Effector memory CD8-positive, alpha-beta T cell (primary cell): ENCODE measurements at places on chromosomes 13 and 19.

DNA sequence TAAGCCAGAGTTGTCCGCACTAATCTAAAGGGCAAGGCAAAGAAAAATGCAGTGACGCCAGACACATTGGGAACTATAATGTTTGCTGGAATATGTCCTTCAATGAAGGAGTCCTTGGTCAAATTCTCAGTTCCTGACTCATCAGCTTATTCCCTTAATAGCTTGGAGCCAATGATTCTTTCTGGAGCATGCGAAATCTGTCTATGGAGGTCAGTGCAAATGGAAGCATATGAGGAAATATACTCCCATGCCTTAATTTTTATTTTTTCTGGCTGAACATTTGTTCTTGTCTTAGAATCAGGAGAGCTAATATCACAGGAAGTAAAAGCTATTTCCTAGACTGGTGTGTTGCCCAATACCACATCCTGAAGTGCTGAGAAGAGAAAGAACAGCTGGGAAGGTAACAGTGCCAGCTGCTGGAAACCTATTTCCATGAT lies 289.8 kb upstream of the SPRY2 start:
- H3K27me3 ChIP-seq = no peaks in the 10 kb centered on the region
- H3K36me3 ChIP-seq = no peaks in the 10 kb centered on the region
- no peak overlapping the region for H3K4me3 ChIP-seq
- H3K27ac ChIP-seq = no peak overlapping the region
- peaks cover 4% of the 10 kb centered on the region for H3K4me1 ChIP-seq
- DNase-seq = no peak

DNA sequence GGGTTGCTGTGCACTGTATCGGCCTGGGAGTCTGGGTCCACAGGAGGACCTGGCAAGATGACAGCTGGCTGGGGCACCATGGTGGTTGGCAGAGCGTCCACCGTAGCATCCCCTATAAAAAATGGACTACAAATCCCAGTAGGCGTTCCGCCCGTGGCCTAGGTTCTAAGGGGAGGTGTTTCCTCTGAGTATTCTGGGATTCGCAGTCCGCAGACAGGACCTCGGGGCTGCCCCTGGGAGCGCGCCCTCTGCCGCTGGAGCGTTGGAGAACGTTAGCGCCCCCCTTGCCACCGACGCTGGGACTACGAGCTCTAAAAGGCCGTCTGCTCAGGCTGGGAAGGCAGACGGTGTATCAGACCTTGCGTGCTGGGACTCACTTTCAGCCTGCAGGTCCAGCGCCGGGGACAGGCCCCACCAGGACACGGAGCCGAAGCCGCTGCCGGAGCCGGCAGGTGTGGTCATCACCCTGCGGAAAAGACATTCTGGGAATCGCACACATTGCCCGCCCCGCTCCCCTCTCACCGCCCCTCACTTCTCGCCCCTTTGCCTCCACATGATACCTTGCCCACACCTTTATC lies 372 bp downstream of the DNAAF3 start:
- H3K36me3 ChIP-seq = peaks cover 7% of the 10 kb centered on the region
- H3K4me1 ChIP-seq = peaks cover 11% of the 10 kb centered on the region
- peaks cover 48% of the 10 kb centered on the region for H3K27me3 ChIP-seq

GRCh38 chr19:50912727-50913716 lies 1.8 kb upstream of the KLK4 start:
- H3K4me1 ChIP-seq = peaks cover 4% of the 10 kb centered on the region
- DNase-seq = no peak
- H3K4me3 ChIP-seq = no peak overlapping the region
- H3K36me3 ChIP-seq = no peaks in the 10 kb centered on the region
- no peak overlapping the region for H3K27ac ChIP-seq

DNA sequence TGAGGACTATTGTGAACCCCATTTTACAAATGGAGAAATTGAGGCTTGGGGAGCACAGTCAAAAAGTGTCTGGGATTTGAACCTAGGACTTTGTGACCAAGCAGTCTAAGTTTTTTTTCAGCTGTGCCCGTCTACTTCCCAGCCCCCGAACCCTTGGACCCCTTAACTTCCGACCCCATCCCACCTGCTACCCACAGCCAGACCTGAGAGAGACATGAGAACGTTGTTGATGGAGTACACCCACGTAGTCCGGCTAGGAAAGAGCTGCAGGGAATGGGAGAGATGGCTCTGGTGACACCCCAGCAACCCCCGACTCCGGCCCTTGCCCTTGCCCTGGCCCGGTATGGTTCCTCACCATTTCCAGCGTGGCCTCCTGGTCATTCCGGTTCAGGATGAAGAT lies 18.0 kb downstream of the MAP4K1 start:
- no peak overlapping the region for H3K4me3 ChIP-seq
- H3K36me3 ChIP-seq = peaks cover 48% of the 10 kb centered on the region
- no peak overlapping the region for H3K27ac ChIP-seq
- no peaks in the 10 kb centered on the region for H3K27me3 ChIP-seq
- DNase-seq = no peak
- H3K4me1 ChIP-seq = no peaks in the 10 kb centered on the region

DNA sequence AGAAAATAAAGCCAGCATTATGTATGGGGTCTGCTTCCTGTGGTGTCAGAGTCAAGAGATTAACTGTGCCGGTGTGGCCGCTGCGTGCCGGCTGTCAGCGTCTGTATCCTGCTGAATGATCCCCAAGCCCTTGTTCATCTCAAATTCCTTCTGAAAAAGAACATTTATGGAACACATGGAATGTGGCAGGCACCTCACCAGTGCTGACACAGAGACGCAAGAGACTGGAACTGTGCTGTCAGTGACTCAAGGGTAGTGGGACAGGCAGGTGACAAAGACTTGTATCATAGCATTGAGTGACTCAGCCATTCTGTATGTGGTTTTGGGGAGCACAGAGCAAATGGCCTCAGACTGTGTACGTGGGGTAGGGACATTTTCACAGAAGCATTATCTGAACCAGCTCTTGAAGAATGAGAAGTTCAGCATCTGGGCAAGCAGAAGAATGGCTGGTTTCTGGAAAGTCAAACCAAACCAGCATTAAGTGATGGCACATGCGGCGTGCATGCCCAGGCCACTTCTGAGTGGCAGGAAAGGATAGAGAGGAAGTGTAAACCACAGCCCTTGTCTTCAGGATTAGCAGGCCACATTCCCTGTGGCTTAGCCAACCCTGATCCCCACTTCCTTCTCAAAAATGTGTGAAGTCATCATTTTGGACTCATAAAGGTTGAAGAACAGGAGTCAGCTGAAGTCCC lies 54.0 kb upstream of the IRS2 start:
- no peaks in the 10 kb centered on the region for H3K4me1 ChIP-seq
- H3K4me3 ChIP-seq = no peak overlapping the region
- no peak overlapping the region for H3K27ac ChIP-seq
- H3K27me3 ChIP-seq = peaks cover 47% of the 10 kb centered on the region
- H3K36me3 ChIP-seq = no peaks in the 10 kb centered on the region

DNA sequence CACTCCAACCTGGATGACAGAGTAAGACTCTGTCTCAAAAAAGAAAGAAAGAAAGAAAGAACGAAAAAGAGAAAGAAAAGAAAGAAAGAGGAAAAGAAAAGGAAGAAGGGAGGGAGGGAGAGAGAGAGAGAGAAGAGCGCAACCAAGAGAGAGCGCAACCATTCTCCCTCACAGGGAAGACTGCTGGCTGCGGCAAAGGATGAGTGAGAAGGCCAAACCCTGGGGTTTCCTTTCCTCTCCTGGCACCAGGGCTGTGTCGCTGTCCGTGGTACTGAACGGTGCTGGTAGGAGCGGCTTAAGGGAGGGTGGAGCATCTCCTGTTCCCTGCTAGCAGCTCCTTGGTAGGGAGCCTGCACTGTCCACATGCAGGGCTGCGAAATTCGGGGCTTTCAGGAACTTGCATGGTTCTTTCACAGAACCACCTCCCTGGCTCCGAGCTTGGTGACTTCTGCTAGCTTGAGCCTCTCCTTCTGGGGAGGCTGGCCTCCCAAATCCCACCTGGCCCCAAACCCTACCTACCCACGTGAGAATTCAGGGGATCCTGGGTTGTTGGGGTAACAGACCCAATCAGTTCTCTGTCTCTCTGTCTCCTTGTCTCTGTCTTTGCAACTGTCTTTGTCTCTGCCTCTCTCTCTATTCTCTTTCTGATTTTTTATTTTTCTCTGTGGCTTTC lies 51.1 kb upstream of the ZNRF4 start:
- H3K4me1 ChIP-seq = no peaks in the 10 kb centered on the region
- H3K4me3 ChIP-seq = no peak overlapping the region
- H3K36me3 ChIP-seq = peaks cover 2% of the 10 kb centered on the region

DNA sequence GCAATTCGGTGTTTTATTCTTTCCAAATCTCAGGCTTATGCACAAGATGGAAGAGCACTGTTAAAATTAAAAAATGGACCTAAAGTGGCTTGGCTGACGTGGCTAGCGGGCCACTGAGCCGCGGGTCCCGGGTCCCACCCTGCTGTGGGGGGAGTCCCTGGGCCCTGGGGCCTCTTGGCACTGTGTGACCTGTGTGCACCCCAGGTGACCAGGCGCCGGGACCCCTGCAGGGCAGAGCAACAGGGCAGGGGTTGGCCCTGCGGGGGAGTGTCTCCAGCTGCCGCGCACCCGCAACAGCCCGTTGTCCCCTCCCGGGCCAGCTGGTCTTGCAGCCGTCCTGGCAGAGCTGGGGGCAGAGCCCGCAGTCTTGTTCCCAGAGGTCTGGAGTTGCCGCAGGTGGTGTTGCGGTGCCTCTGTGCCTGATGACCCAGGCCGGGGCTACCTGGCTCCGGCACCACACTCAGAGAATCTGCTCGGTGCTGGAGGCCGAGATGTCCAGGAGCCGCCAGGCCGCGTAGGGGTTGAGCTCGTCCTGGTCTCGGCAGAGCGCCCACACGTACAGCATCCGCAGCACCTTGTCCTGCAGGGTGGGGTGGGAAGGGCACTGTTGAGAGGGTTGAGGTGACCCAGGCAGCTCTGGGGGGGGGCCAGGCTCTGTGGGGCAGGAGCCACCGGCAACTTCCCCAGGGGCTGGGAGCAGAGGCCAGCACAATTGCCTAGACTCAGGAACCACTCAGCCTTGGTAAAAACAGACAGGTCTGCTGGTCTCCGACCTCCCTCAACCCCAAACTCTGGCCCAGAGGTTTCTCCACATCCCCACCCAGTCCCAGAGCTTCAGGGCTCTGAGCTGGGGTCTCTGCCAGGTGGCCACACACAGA lies 1.0 kb upstream of the CTXN1 start:
- peak overlapping the region; percentile 92 for H3K27ac ChIP-seq
- no peak for DNase-seq
- peaks cover 52% of the 10 kb centered on the region for H3K36me3 ChIP-seq
- H3K27me3 ChIP-seq = no peaks in the 10 kb centered on the region
- H3K4me1 ChIP-seq = peaks cover 23% of the 10 kb centered on the region
- peak overlapping the region; percentile 72 for H3K4me3 ChIP-seq
